Smooth muscle cell of bladder (primary cell): ENCODE measurements at places on chromosomes 12 and 14. TPM values are rescaled to one million over a fixed set of nuclear protein-coding genes. Genes with fewer than 3 reads are reported as not detected.

HPD gene
- 2.2 and 11.9 TPM in 2 replicates for total RNA-seq

FLVCR2 gene
- 0.71 and 0.92 TPM in 2 replicates for total RNA-seq

LRRK2 gene
- 4.8 and 13.7 TPM in 2 replicates for total RNA-seq

SRRM4 gene
- total RNA-seq = under 0.01 TPM in 2 replicates

NKX2-1 gene
- not detected in 2 replicates for total RNA-seq

PRKAB1 gene
- 10.7 and 12.2 TPM in 2 replicates for total RNA-seq

KLRK1 gene
- not detected in 2 replicates for total RNA-seq

KRT75 gene
- total RNA-seq = not detected in 2 replicates

ORAI1 gene
- total RNA-seq = 4.1 and 4.6 TPM in 2 replicates

FOXA1 gene
- 0.09 TPM in 1 of 2 replicates, not detected in the other for total RNA-seq

STON2 gene
- 0.28 and 0.46 TPM in 2 replicates for total RNA-seq

TUBA1B gene
- total RNA-seq = 546 and 788 TPM in 2 replicates
